ENCODE measurements at places on chromosomes 4 and X.

- DNase-seq = no peak
These were observed 66.4 kb downstream of the HMGB2 start for GRCh38 chr4:173267711-173268110.

- no peak for DNase-seq
These were observed 91.5 kb downstream of the ELOVL6 start for GRCh38 chr4:110106931-110107296.

GRCh38 chrX:118893923-118894322 is 70.3 kb downstream of the ZCCHC12 start:
- DNase-seq = no peak

DNA sequence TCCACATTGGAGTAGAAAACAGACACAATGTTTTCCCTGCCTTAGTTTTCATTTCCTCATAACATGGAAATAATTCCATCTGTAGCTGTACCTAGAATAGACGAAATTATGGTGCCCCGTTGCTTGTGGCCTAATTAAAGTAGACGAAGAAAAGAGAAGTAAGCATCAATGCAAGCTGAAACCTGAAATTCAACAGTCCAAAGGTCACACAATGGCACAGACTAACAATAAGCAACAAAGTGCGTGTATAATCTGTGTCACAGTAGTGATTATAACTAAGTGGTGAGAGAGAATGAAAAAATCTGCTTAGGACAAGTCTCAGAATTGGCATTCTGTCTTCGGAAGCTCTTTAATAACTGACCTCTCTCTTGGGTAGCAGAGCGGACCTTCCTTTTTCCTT is 24.3 kb downstream of the MAGEB17 start:
- no peak for DNase-seq

- no peak for DNase-seq
These were observed 164.7 kb downstream of the GBA3 start for GRCh38 chr4:22857411-22857810.

DNA sequence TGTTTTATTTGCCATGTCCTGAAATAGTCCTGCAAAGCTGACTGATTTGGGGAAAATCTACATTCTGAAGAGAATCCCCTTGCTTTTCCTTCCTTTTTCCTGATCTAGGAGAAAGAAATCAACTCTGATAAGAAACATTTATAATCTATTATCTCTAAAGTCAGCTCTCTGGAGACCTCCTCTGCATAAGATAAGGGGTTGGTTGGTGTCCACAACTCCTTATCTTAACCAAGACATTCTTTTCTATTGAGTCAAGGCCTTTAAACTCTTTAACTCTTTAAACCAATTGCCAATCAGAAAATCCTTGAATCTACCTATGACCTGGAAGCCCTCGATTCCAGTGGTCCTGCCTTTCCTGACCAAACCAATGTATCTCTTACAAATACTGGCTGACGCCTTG is 373.6 kb upstream of the RASGEF1B start:
- no peak for DNase-seq

GRCh38 chr4:85776579-85776978 is 301.6 kb downstream of the ARHGAP24 start:
- no peak for DNase-seq

DNA sequence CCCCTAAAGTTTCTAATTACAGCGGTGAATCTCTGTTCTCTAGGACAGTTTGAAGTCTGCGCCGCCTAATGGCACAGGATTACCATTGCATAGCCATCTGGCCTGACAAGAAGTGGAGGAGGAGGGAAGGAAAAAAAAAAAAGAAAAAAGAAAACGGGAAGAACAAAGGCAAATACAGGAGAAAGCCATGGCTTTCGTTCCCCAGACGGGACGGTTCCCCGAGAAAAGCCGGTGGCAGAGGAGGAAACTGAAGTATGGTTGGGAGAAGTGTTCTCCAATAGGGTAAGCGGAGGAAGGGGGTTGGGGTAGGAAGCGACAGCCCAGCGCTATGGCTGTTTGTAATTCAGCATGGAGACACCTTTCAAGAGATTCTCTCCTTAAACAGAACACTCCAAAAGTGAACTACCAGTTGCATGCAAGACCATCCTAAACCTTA is 80.8 kb downstream of the HMGN5 start:
- no peak for DNase-seq

DNA sequence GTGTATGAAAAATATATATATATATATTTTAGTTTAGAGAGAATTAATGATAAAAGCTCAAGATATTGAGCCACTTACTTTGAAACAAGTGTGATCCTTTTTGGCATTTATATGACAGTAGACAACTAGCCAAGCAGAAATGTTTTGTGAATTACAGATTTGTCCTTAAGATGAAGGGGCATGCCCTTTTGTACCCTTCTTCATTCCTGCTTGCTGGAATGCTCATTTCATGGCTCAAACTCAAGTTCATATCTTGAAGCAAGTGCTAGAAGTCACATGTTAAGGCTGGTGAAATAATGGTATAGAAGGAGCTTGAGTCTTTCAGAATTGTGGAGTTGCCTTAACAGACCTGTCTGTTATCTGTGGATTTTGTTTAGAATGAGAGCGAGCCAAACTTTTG is 203.0 kb downstream of the BMPR1B start:
- DNase-seq = no peak

DNA sequence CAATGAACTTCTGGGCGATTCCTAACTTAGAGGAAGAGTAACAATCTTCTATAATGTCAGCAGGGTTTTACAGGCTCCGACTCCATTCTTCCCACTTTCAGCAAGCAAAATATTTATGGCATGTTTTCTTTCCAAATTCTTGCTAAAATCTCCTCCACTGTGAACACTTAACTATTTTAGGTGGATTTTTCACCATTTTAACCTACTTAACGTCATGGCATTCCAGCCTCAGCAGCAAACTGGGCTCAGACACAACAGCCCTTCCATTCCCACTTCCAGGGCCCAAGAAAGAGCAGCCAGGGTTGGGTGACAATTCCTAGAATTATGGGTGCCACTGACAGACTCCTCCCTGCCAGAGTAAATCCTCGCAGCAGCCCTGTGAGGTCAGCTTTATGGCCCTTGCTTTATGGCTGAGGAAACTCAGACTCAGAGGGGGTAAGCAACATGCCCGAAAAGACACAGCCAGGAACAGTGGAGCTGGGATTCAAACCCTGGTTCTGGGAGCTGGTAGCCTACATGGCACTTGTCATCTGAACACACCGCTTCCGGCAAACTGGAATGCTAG is 112.8 kb upstream of the MAP3K15 start:
- no peak for DNase-seq

DNA sequence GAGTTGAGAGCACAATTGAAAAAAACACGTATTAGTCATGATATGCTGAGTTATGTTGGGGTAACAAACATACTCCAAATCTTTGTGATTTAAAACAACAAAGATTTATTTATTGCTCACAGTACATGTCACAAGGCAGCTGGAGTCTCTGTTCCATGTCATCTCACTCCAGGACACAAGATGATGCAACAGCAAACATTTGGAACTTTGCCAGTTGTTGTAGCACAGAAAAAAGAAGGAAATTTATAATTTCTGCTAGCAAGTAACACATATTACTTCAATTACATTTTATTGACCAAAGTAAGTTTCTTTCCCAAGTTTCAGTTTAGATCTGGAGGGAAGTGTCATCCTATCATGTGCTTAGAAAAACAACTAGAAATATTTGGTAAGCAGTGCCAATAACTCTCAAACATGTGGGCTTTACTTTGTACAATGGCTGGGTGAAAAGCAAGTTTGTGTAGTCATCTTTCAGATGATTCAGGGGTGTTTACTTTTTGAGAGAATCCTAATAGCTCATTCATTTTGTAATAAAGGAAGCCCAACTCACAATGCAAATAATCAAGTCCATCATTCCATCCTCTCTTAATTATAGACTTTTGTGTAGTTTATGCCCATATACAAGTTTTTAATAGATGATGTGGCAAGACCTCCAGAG is 452.3 kb downstream of the ZIC3 start:
- no peak for DNase-seq

DNA sequence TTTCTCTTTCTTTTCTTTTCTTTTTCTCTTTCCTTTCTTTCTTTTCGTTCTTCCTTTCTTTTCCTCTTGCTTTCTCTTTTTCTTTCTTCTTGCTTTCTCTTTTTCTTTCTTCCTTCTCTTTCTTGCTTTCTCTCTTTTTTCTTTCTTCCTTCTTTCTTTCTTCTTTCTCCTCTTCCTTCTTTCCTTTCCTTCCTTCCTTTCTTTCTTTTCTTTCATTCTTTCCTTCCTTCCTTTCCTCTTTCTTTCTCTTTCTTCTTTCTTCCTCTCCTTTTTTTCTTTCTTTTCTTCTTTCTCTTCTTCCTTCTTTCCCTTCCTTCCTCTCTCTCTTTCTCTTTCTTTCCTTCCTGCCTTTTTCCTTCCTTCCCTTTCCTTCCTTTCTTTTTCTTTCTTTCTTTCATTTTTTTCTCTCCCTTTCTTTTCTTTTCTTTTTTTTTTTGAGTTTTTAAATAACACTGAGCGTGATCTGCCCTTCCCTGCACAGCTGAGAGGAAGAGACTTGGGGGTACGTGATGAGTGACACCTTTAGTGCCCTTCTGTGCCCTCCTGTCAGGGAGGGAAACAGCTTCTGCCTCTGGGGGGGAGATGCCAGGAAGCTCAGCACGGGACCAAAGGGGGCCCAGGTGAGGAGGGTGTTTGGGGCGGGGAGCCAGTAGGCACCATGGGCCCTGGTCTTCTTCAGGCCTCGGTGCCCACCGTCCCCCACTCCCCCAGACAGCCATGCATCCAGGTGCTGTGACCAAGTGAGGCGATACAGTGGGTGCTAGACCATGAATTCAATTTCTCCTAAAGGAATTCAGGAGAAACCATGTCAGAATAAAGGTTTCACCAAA is 36.6 kb upstream of the CDKN2AIP start:
- no peak for DNase-seq

All from effector CD8-positive, alpha-beta T cell (primary cell).